CD4-positive, alpha-beta T cell treated with Interleukin-17A for 4 hours (primary cell): ENCODE measurements at places on chromosomes 4 and X.

DNA sequence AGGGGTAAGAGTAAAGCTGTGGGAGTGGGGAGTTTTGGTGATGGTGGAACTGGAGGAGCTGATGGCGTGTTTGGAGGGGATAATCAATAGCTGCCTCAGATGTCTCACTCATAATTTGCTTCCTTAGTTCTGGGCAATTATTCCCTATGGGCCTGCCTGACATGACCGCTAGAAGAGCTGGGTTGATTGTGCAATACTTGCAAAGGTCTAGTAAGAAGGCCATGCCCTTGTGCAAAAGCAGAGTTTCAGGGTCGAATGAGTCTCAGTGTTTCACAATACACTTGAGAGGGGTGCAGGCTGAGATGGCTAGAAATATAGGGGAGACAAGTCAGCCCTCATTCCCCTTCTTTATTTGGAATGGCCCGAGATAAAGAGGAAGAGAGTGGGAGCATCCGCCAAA, 858.4 kb upstream of the POU3F4 start:
- DNase-seq: no peak

- DNase-seq: no peak
Measured at GRCh38 chrX:119155416-119156035, 27.9 kb upstream of the KIAA1210 start.

GRCh38 chr4:102779204-102779603, 18.4 kb upstream of the MANBA start:
- no peak for DNase-seq

GRCh38 chrX:84064814-84065213, 123.2 kb downstream of the RPS6KA6 start:
- DNase-seq: no peak

DNA sequence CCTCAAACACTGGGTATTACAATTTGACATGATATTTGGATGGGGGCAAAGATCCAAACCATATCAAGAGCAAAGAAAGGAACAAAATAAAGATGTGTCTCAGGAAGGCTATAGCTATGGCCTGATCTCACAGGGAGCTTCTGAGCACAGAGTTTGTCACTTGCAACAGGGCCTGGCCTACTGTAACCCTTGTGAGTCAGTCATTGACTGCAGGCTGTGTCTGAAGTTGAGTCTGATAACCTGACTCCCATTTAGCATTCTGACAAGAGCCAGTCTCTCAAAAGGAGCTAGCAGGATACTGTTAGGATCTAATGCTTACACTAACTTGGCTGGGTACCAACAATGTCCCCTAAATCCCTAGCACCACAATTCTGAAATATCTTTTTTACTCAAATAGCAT, 612.5 kb upstream of the TECRL start:
- no peak for DNase-seq
